LNCaP clone FGC (cell line): ENCODE measurements at places on chromosomes 6 and 20.
A peak's percentile ranks its signal among the peaks of the same experiment; 100 is the strongest.

DNA sequence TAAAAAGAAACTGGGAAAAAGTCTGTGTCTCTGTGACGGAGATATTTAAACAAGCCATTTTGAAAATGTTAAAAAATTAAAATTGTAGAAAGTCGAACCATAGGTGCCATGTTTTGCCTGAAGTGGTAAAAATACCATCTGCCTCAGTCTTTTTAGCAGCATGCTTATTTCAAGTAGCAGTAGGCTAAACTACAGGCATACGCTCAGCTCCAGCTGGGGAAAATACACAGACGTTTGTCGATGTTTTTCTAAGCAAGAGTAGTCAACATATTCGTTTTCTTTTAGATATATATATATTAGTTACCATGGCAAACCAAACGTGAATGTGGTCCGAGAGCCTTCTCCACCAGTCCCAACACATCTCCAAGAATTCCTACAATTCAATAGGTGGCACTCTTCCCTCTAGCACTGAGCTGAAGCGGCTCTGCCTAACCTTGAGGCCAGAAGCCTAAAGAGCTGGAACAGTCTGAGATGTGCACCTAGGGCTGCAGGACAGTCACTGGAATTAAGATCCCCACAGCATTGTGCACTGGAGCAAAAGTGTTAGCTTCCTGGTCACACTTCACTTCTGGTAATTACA, 70.2 kb upstream of the BEND3 start:
- peak; percentile 59 for DNase-seq

DNA sequence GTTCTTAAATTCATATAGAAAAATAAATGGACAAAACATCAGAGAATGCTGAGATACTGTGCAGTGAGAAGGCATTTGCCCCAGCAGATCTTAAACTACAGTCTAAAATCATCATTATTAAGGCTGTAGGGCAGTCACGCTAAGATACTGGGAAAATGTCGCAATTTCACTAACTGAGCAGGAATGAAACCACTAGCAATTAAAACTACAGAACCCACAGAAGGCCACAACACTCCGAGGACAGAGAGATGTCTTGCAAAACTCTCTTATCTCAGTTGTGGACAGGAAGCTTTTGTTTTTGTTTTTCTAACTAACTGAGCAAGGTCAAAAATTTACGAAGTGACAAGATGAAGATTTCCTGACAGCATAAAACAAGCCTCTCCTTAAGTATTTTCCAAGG, 18.2 kb downstream of the GNAS-AS1 start:
- no peak for DNase-seq

- DNase-seq = no peak
These were observed 277.1 kb upstream of the ECI2 start for GRCh38 chr6:4412488-4412887.

GRCh38 chr6:106085984-106086813, at the start of gene PRDM1:
Gene PRDM1, plus strand, starts transcription at chr6:106086336. Its CDS starts 218 bp downstream, at chr6:106086554.
- DNase-seq = peak; percentile 68

DNA sequence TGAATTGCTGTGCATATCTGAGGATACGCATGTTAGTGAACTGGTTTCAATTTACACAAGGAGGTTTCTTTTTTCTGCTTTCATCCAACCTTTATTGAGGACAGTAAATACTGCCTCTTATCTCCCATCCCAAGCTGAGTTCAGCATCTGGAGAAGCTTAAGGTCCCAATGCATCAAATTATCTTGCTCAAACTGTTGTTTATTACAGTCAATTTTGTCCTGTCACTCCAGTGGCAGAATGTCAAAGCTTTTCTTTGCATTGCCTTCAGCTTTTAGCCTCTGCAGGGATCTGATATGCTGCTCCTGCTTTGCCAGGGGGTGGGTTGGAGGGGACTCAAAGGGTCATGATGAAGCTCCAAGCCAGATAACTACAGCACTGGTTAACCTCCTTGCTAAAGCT, 435.4 kb upstream of the SOX4 start:
- no peak for DNase-seq

GRCh38 chr20:52974179-52974594, 2.0 kb downstream of the TSHZ2 start:
- no peak for DNase-seq

DNA sequence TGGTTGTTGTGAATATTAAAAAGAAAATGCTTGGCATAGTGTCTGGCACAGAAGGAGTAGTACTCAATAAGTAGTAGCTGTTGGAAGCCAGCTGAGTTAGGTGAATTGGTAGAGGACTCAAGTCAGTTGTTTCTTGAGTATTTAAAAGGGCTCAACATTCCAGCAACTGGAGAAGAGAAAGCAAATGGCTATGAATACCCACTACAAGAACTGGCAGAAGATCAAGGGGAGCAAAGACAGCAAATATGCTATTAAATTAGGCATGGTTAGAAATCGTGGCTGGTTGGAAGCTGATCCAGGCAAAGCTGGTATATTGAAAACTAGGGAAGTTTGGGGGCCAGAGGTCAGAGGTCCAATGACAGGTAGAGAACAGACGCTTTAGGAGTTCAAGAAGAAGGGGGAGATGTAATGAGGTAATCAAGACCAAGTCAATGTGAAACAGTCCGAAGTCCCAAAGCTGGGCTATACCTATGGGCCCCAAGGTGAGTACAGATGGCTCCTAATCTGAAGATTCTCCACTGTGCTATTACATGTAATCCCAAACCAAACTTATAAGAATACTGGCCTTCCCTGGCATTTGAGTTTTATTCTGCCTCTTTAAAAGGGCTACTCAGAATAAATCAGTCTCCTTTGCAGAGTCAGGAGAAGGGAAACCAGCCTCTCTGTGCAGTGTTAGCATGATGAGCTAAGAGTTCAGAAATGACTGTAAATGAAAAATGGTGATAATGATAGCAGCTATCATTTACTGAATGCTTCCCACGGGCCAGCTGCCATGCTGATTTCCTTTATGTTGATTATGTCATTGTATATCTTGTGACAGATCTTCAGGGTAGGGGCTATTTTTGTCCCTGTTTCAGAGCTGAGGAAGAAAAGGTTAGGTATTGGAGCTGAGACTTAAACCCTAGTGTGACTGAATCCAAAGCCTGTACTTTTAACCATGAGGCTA, 122.3 kb downstream of the ANKS1A start:
- DNase-seq = no peak

- no peak for DNase-seq
These were observed 39.6 kb downstream of the JAG1 start for GRCh38 chr20:10634211-10634610.

GRCh38 chr6:43173591-43174262, 2.7 kb downstream of the SRF start:
- DNase-seq = no peak

DNA sequence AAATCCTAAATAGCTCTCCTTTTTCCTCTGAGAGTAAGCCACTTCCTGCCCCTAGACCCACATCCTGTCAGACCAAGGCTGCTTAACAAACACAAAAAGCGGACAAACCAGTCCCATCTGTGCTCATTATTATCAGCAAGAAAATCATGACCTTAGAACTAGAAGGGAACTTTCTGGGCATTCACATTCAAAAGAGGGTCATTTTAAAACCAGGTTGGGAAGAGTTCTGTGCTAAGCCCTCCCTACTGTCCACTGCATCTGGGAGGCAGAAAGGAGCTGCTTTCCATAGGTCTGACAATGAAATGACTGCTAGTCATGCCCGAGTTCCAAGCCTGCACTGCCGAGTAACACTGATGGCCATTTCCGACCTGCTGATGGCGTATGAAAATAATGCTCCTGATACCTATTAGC, 15.4 kb downstream of the EZR start:
- peak; percentile 72 for DNase-seq

DNA sequence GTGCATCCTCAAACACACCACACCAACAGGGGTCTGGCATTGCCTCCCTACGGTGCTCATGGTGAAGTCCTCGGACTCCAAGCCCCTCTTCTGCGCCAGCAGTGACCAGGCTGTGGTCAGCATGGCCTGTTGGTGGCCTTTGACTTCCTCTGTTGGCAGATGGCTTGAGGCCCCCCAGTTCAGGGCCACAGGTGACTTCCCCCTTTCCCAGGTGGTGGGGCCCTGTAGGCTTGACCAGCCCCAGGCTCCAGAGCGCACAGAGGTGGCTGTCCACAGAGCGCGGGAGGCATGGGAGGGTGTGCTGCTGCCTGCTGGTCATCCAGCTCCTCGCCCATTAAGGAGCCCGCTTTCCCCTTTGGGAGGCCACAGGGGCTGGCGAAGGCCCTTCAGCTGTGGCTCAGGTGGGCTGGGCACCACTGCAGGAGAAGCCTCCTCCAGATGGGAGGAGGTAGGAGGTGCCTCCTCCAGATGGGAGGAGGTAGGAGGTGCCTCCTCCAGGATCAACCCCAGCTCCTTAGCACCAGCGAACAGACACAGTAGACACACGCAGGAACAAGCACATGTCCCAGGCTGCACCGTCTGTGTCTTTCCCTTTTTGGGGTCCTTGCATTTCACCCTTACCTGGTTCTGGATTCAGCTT, 52.1 kb upstream of the BHLHE23 start:
- DNase-seq = no peak

DNA sequence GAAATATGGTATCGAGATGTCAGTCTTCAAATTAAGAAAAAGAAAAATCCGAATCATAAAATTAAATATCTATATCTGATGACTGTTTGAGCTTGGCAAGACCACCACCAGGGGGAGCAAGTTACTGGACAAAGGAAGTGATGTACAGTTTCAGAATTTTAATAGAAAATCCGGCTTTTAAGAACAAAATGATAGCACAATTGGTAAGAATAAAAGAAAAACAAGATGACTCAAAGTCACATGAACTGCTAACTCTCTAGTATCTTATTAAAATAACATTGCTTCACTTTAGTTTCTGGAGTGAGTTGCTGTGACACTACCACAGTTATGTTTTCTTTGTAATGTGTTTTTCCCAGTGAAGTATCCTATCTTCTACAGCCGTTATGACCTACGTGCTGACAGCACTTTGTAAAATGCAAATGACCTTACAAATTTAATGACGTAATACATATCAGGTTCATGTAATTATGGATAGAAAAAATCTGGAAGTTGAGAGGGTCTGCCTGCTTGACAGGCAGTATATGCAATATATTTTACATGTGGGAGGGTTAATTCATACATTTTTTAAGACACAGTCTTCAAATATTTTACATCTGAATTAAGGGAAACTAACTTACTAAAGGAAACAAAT, 405.3 kb upstream of the HS3ST5 start:
- no peak for DNase-seq

GRCh38 chr6:137839076-137839475, 28.0 kb upstream of the TNFAIP3 start:
- DNase-seq = no peak

- DNase-seq = no peak
These were observed 386.5 kb upstream of the ID4 start for GRCh38 chr6:19450651-19451050.

GRCh38 chr20:61918548-61918947, 147.1 kb downstream of the TAF4 start:
- DNase-seq = no peak

DNA sequence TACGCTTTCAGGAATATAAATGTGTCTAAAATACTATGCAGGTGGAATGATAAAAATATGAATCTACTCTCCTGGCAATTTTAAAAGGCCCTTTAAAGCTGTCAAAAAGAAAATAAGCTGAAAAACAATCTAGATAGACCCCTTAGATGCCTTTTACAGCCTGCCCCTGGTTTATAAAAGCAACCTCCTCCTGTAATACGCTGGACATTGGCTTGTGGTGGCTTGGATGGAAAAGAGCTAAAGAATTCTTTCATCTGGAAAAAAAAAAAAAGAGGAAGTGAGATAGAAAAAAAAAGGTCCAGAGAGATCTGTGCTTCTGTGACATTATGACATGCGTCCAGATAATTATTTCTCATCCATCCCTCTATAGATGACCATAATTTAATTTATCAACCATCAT, 115.9 kb upstream of the NRSN1 start:
- no peak for DNase-seq

GRCh38 chr20:37285664-37286374, 3.6 kb upstream of the MANBAL start:
- no peak for DNase-seq

GRCh38 chr6:105626295-105627158, 223.6 kb upstream of the PREP start:
- no peak for DNase-seq

DNA sequence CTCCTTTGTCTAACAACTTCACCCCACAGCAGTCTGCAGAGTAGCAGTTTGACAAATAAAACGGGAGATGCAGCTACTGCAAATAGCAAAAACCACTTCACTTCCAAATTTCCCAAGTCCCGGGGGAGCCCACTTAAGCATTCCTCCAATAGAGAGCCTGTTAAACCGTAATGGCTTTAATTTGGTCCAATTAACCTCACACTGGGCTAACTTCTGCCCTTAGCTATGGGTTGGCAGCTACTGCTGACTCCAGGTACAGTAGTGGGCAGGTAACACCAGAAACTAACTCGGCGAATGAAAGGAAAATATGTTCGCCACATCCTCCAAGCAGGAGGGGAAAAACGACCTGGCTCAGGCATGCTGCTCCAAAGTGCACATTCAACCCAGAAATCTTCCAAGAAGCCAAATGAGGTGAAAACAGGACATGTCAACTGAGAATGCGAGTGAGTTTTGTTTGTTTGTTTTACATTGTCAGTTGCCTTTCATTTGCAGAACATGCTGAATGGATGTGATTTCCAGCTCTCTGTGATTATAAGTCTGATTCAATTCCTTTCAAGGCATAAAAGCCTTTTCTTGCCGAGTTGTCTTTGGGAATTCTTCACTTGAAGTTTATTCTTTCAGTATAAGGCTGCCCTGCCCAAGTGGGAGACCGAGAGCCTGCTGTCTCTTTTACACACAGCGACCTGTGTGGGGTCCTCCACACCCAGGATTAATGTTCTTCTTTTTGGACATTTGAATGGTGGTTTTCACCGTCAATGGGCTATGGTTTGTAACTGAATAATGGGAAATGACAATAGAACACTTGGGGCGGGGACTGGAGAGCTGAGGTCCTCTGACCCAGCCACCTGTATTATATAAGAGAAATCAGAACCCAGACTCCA, 117.3 kb upstream of the ARMC2 start:
- no peak for DNase-seq

- DNase-seq = no peak
These were observed 20.0 kb upstream of the TMEM14A start for GRCh38 chr6:52650941-52651340.

DNA sequence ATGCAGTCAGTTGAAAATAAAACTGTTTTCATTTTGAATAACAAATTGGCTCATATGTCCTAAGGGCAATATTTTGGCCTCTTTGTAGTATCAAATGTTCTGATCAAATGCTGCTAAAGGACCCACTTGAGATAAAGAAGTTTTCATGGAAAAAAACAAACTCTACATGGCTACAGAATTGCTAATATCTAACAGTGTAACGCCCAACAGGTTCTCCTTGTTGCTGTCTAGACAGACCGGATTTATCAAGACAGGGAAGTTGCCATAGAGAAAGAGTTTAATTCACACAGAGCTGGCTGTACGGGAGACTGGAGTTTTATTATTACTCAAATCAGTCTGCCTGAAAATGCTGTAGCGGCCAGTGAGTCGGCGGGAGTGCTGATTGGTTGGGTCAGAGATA, 19.4 kb upstream of the MAN1A1 start:
- no peak for DNase-seq

GRCh38 chr6:31180500-31180899, 10.0 kb upstream of the POU5F1 start:
- no peak for DNase-seq
